ENCODE measurements at places on chromosomes 5 and 9. TPM values are rescaled to one million over a fixed set of nuclear protein-coding genes. Genes with fewer than 3 reads are reported as not detected.

Gene ADRA1B
- 5.7 TPM for total RNA-seq

- DNase-seq, result no peak
Observed at GRCh38 chr9:70403166-70403565, 11.3 kb downstream of the KLF9 start.

Gene RFESD
- 0.98 TPM for total RNA-seq

DNA sequence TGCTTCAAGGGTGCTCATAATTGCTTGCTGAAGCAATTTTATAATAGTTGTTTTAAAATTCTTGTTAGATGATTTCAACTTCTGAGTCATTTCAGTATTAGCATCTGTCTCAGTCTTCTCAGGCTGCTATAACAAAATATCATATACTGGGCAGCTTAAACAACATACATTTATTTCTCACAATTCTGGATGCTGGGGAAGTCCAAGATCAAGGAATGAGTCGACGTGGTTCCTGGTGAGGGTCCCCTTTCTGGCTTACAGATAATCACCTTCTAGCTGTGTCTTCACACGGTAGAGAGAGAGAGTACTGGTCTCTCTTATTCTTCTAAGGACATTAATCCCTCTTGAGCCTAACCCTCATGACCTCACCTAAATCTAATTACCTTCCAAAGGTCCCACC lies 160.4 kb downstream of the SIL1 start:
- no peak for DNase-seq

Gene ARRDC1
- 83.1 TPM for total RNA-seq

DNA sequence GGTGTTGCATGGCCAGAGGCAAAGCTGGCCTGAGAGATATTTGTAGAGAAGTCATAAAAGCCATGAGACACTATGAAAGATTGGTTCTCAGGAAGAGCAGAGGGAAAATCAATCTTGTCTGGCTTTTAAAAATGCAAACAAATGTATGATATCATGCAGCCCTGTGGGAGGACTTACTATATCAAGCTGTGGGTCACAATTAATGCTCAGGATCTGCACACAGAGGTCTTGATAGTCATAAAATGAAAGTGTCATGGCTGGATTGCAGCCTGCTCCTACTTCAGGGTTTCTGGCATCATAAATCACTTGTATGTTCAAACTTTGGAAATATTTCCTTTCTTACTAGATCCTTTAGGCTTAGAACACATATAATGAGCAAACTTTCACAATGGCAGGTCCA lies 151.5 kb downstream of the SEMA6A start:
- DNase-seq, result no peak

DNA sequence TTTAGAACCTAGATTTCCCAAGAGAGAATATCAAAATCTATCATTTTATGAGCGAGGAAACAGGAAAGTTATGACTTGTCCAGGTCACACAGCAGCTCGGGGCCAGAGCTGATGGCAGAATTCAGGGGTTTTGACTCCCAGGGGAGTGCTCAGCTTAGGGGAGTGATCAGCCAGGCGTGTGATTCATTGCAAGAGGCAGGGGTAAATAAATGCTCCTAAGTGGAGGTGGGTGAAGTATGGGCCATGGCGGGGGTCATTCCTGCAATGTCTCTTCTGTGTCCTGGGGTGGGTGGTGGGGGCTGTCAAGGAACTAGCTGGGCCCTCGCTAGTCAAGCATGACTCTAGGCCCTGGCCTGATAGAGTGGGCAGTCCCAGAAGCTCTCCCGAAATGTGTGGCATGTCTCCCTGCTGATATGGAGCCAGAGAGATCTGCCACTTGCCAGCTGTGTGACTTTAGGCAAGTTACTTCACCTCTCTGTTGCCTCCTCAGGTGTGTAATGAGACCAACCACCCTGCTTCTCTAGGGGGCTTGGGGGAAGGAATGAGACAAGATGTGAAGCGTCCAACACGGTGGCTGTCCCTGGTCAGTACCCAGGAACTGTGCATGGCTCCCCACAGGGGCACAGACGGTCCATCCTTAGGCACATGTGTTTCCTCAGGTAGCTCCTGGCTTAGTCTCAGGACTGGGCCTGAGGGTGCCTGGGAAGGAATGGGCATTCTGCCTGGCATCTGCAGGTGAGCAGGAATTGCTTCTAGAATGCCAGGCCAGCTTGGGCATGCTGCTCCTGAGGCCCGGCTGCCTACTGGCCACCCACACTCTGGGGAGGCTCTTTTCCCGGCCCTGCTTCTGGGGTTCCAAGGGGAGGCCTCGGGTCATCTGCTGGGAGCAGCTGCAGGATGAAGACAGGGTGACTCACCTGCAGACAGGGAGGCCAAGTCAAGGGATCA lies 36.5 kb upstream of the SH3PXD2B start:
- no peak for DNase-seq

Gene MAML1
- 27.0 TPM for total RNA-seq

Gene DDX4
- total RNA-seq, result 0.21 TPM

GRCh38 chr5:177071666-177072385 lies 14.9 kb upstream of the FGFR4 start:
- DNase-seq, result peak; percentile 34

GRCh38 chr9:33472881-33473615 lies 676 bp downstream of the NOL6 start:
- DNase-seq, result no peak

GRCh38 chr9:104568868-104569267 lies at the start of gene OR13C8:
Gene OR13C8, plus strand, starts transcription at chr9:104569168. Its CDS starts 0 bp downstream, at chr9:104569168.
- no peak for DNase-seq

- no peak for DNase-seq
Observed at GRCh38 chr9:131513177-131513576, 10.5 kb downstream of the POMT1 start.

Gene CDH6
- total RNA-seq, result 21.0 TPM

DNA sequence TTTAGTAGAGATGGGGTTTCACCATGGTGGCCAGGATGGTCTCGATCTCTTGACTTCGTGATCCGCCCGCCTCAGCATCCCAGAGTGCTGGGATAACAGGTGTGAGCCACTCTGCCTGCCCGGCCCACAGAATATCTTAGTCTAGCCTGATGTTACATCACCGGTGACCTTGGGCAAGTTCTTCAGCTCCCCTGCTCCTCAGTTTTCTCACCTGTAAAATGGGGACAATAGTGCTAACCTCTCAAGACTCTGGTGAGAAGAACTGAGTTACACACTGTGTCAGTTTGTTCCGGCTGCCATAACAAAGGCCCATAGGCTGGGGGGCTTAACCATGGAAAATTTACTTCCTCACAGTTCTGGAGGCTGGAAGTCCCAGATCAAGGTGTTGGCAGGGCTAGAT lies 12.5 kb upstream of the HABP4 start:
- DNase-seq, result no peak

Gene KLF9
- total RNA-seq, result 349 TPM

Gene TEX48
- total RNA-seq, result not detected

DNA sequence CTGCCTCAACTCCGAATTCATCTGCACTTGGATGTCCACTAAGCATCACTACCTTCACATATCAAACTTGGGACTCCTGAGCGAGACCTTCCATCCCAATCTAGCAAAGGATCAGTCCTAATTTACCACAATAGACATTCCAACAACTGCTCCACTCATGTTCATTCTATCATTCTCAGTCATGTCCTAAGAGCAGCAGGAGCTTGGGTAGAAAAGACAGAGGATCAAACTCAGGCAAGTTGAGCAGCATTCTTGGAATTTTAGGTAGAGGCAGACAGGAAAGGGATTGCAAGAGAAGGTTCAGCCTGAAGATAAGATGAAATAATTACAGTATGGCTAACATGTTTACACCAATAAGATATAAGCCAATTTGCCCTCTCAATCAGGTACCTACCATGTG lies 51.7 kb downstream of the AUH start:
- no peak for DNase-seq

- DNase-seq, result no peak
Observed at GRCh38 chr9:77328102-77328501, 150.8 kb downstream of the VPS13A start.

GRCh38 chr5:105836887-105837286 lies 1833.8 kb downstream of the EFNA5 start:
- DNase-seq, result no peak

GRCh38 chr5:35415309-35415708 lies 185.0 kb upstream of the PRLR start:
- no peak for DNase-seq

- no peak for DNase-seq
Observed at GRCh38 chr5:179764056-179764455, 29.7 kb upstream of the LTC4S start.

GRCh38 chr9:107838766-107839165 lies 349.2 kb upstream of the KLF4 start:
- no peak for DNase-seq

GRCh38 chr5:133927300-133928180 lies 40.9 kb downstream of the C5orf15 start:
- no peak for DNase-seq

Gene C7
- total RNA-seq, result 239 TPM

Gene PTGDS
- 8,972 TPM for total RNA-seq

- no peak for DNase-seq
Observed at GRCh38 chr5:93899026-93899600, 157.7 kb upstream of the POU5F2 start.

All from tibial nerve (tissue), 4 donors.